HS-5 (cell line): ENCODE measurements at places on chromosomes 2 and 18.
A peak's percentile ranks its signal among the peaks of the same experiment; 100 is the strongest.

- no peak for DNase-seq
Observed at GRCh38 chr18:21489119-21489750, 111.3 kb downstream of the ESCO1 start.

- DNase-seq = no peak
Observed at GRCh38 chr2:140158259-140158658, 1378.1 kb upstream of the NXPH2 start.

DNA sequence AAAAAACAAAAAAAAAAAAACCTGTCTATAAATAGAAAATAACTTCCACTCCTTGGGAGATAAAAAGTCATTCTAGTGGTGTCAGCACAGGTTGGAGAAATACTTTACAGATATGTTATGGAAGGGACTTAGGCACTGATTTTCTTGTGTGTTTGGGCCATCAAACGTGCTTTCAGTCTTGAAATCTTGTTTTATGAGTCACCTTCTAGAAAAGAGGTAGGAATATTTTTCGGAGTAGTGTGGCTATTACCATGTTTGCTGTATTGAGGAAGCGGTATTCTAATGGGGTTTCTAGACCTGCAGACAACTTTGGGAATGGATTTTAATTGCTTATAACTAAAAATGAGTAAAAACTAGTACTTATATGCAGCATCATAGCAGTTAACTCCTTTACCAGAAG, 12.0 kb downstream of the HNMT start:
- DNase-seq = no peak

GRCh38 chr2:17626986-17627385, 86.5 kb downstream of the VSNL1 start:
- no peak for DNase-seq

GRCh38 chr2:23918837-23919489, 8.0 kb downstream of the ATAD2B start:
- DNase-seq = no peak

DNA sequence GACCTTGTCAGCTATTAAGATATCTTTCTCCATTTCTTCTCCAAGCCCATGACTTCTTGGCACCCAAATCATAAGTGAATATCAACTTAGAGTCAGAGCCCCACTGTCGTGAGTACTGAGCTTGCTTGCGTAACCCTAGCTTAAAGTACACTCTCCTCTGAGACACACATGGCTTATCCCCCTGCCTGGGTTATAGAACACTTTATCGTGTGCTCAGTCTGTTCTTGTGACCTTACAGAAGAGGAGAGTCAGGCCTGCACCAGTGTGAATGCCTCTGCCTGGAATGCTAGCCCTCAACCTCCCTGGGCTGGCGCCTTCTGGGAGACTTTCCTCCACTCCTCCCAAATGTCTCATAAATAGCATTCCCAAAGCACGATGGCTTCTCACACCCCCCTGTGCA, 79.3 kb downstream of the CEP192 start:
- no peak for DNase-seq

DNA sequence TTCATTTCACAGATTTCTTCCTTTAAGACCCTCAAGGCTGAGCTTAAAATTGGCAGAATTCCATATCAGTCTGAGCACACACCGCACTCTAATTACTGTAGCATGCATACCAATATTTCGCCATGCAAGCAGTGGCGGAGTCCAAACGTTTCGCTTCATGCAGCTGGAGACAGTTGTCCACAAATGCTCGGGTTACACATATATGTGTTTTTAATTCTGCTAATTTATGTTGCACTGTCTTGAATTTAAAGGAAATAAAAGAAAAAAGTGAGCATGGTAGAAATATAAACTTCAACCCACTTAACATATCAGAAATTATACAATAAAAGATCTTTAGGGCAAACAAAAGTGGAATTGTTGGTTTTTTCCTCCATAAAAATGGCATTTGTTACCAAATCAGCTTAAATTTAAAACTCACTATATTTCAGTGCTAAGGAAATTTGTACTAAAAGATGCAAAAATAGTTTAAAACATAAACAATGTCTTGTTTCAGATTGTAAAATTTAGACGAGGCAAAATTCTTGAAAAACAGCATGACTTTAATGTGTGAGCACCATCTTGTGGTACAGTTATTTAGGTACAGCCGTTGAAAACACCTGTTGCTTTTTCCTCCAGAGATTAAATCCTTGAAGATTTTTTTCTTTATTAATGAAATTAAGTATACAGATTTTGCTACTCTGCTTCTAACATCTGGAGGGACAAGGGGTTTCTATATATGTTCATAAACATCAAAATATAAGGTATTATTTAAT, 24.1 kb upstream of the KANSL1L start:
- DNase-seq = no peak

GRCh38 chr2:25489631-25490030, 147.9 kb upstream of the DNMT3A start:
- DNase-seq = no peak

DNA sequence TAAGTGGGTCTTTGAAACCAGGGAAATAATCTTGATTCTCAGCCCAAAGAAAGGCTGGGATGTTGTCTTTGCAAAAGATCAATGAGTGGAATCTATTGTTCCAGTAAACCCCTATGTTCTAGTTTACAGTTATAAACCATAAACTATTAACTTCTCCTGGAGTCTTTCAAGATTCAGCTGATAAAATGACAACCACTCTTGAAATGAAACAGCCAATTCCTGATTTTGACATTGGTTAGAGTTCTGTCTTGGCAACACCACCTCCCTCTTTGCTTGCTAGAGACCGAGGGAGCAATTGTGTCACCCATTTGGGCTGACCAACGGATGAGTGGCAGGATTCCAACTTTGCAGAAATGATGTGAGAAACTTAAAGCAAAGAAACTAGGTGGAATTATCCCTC, 746.9 kb downstream of the SLC4A3 start:
- no peak for DNase-seq

GRCh38 chr2:73406996-73407395, 21.4 kb downstream of the ALMS1 start:
- no peak for DNase-seq

GRCh38 chr18:79552696-79553095, 126.9 kb upstream of the CTDP1 start:
- no peak for DNase-seq

- no peak for DNase-seq
Observed at GRCh38 chr18:33201509-33201926, 239.0 kb downstream of the CCDC178 start.

DNA sequence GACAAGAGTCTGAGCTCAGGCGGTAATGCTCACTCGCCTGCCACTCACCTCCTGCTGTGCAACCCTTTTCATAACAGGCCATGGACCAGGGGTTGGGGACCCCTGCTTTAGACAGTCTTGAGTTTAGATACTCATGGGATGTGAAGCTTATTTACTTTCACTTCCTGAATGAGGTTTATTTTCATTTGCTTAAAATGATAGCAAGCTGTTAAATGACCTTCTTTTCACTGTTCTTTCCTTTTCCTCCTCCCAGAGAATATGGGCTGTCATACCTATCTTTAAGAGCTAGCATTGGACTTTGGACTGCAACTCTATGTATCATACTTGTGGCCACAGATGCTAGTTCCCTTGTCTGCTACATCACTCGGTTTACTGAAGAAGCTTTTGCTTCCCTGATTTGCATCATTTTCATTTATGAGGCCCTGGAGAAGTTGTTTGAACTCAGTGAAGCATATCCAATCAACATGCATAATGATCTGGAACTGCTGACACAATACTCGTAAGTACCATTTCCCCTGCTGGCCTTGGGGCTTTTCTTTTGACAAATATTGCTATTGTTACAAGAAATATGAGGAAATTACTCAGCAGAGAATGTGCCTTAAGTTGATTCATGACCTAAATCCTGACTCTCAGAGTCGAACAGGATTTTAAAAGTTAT, 168.5 kb downstream of the DPP4 start:
- DNase-seq = peak; percentile 61

DNA sequence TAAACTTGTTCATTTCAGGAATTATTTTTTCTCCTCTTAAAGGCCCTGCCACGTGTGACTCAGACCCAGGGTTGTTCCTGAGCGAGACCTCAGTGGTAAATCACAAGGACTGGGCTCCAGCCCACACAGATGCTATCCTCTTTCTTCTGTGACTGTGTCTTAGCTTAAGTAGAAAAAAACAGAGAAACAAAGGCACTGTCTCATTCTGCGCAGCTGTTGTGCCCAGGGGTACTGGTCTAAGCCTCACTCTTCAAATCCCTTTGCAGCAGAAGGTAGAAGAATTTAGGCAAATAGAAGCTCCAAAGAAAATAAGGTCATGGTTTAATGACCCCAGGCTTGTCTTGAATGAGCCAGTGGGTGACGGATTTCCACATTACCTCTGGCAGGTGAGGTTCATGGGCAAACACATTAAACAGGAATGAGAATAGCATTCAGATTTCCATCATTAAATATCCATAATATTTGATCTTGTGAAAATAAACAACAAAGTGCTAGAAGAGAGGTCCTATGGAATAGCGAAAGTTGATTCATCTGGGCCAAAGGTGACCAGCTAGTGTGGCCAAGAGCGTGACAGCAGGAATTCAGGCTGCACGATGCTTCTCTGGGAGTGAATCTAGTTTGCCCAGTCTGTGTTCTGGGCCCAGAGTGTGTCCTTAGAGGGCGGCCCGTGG, 63.3 kb downstream of the LIPG start:
- no peak for DNase-seq

- peak; percentile 84 for DNase-seq
Observed at GRCh38 chr2:145380436-145381017, 860.6 kb upstream of the ZEB2 start.

DNA sequence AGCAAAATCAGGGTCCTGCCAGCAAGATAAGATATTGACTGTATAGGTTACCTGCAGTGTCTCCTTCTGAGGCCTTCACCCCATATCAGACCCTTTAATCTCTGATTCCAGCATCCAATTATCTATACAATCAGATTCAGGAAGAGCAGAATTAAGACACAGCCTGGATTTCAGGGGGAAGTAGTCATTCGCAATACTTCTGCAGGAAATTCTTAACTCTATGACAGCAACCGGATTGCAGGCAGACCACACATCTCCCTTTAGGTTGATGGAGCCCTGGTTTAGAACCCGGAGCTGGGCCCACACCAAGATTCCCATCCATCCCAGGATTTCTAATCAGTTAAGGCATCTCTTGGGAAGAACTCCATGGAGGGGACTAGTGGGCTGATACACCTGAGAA, 9.5 kb downstream of the ARL4C start:
- DNase-seq = no peak

DNA sequence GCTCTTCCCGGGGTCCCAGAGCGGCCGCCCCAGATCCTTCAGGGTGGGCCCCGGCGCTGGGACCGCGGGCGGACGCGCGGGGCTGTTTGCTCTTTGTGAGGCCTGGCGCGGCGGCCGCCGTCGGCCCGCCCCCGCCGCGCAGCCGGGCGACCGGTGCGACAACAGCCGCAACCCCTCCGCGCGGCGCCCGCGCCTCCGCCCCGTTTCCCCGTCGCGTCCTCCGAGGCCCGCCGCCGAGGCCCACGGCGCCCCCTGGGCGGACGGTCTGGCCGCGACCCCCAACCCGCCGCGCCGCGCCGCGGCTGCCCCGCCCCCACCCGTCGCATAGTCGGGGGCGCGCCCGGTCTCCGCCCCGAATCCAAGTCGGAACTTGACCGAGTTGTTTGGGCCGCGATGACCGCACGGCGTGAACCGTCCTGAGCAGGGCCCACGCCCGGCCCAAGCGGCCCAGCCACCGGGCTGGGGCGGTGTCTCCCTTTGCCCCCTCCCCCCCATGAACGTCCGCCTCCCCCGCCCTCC, 448 bp downstream of the YPEL5 start:
- no peak for DNase-seq

DNA sequence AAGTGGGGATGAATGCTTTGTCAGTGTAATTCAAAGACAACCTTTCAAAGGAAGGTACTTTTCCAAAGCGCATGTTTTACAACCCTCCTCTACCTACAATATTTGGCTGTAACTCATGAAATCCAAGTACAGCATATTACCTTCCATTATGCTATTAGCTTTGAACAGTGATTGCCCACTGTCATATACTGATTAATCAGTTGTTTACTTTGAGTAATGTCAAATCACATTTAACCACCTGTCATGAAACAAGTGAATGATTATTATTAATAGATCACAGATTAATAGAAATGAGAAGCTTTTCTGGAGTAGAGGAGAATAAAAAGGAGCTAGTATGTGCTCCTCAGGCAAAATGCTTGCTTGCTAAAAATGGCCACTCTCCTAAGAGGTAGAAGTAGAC, 150.5 kb upstream of the SMAD7 start:
- no peak for DNase-seq

DNA sequence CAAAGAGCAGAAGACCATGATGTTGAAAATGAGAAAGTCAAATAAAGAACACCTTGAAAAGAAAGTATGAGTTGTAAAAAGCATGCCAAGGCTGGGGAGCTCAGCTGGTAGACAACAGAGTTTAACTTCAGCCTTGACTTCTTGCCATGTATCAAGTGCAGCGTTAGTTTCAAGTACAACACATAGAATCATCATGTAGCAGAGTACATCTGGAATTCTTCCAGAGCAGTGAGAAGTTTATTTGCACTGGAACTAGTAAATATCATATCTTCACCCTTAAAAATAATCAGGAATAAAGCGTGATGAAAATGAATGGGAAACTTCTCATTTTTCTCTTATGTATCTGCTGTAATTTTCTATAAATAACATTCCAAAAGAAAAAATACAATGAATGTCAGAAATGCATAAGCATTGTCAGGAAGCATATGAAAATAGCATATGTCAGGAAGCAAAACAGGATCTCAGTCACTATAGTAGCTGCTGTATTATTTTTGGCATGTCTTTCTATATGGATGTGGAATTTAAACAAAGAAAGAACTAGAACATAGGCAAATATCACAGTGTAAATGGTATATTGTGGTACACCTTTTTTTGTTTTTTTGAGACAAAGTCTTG, 10.1 kb upstream of the SULT1C4 start:
- no peak for DNase-seq

DNA sequence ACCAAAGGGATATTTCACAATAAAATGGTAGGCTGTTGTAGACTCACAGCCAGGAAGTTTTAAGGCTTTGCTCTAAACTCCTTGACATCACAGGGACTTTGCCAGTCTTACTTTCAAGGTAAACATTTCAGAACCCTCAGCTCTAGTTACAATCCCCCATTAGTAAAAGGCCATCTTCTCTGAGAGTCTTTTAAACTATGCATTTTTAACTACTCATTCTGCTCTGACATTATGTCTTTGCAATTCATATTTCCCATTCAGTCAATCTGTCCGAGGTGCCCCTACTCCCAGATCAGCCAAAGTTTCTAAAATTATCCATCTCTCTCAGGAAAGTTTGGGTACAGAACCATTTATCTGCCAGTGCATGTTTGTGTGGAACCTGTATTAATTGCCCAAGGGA, 1094.1 kb downstream of the TDRD15 start:
- no peak for DNase-seq
